ENCODE measurements at places on chromosomes 2 and 18.

GRCh38 chr18:75276818-75277609, 66.4 kb downstream of the TSHZ1 start:
- no peak for DNase-seq

DNA sequence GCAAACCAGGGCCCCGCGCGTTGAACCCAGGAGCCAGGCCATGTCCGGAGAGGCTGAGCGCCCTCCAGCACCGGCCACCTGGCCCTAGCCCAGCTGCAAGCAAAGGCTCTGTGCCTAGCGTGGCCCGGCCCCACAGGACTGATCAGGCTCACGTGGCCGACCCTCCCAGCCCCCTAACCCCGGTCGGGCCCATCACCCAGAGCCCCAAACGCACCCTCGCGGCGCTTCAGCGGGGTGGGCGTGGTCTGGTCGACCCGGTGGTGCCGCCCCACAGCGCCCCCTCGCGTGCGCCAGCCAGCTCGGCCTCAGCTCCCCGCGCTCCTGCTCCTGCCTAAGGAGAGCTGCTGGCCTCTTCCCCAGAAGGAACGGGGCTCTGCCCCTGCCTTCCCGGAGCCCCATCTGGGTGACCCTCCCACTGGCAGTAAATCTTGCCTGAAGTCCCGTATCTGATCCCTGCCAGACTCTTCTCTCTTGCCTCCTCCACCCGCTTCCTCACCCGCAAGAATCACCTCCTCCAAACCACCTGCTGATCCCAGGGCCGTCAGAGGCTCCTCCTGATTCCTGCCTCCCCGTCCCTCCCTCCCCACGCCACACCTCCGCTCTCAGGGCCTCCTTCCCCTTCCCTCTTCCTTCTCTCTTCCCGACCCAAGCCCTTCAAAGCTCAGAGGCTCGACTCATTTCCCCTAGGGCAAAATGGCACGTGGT, 12.3 kb upstream of the TEX51 start:
- peak; percentile 69 for DNase-seq

GRCh38 chr2:174688079-174688478, 76.2 kb downstream of the CHRNA1 start:
- no peak for DNase-seq

GRCh38 chr2:10635430-10635829, 54.3 kb downstream of the NOL10 start:
- DNase-seq: no peak

DNA sequence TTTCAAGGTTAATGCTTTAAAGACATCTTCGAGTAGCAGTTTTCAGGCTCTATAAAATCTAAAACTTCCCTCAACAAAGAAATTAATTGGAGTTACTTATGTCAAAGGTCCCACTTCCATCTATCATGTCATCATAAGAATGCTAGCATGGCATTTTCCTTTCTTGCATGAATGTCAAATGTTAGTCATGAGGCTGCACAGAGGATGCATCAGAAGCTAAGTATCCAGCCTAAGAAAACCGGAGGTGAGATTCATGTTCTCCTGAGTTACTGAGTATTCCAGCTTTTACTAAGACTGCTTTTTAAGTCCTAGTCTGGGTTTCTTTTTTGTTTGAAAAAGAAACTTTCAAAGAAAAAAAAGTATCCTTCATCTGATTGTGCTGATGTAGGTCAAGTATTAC, 130.6 kb upstream of the CDH19 start:
- no peak for DNase-seq

- DNase-seq: no peak
These were observed 1218.9 kb downstream of the DSC3 start for GRCh38 chr18:29823671-29824070.

DNA sequence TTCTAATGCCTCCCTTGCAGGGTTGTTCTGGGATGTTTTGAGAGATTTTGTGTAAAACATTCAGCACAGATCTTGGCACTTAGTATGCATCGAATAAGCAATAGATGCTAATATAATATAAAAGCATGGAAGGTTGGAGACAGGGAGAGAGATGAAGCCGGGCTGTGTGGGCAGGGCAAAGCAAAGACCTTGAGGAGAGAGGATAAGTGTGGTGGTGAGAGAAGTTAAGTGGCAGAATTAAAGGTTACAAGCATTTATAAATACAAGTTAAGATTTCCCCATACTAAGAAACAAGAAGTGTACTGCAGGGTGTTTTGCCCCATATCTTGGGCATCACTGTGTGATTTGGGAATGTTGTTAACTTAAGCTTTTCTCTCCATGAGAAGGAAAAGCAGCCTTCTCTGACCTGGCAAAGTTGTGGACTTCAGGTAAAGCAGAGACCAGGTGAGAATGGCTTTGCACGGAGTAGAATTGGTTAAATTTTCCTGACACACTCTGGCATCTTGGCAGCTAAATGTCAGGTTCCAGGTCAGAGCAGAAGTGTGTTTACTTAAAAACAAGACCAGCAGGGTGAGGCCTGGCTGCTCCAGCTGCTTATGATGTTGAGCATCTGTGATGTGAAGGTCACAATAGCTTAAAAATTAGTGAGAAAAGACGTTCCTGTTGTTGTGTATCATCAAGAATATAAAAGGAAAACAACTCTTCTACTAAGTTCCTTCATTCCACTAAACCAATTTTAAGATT, 288.5 kb upstream of the HNMT start:
- no peak for DNase-seq

GRCh38 chr2:45789317-45789716, 137.8 kb downstream of the PRKCE start:
- no peak for DNase-seq

GRCh38 chr2:217562871-217563480, 439.8 kb downstream of the TNS1 start:
- DNase-seq: no peak

DNA sequence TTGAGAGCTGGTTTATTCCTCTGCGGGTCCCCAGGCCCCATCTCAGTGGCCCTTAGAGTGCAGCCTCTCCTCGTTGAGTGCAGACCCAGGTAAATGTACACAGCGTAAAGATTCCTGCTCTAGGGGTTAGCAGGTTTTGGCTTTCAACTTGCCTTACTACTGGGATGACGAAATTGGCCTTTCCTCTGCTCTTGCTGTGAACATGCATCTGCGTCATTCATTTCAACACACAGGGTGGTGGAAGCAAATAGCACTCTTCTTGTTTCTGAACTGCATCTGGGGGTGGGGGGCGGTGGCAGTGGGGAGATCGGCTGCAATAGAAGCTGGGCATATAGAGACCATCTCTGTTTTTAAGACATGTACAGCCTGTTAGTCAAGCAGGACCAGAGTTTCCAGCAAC, 16.5 kb upstream of the SLC16A14 start:
- DNase-seq: no peak

GRCh38 chr2:30770816-30771576, 36.2 kb downstream of the CAPN13 start:
- DNase-seq: no peak

- no peak for DNase-seq
These were observed 57.9 kb downstream of the NXPH2 start for GRCh38 chr2:138722316-138722715.

- DNase-seq: no peak
These were observed 82.8 kb downstream of the SMAD7 start for GRCh38 chr18:48867978-48868377.

DNA sequence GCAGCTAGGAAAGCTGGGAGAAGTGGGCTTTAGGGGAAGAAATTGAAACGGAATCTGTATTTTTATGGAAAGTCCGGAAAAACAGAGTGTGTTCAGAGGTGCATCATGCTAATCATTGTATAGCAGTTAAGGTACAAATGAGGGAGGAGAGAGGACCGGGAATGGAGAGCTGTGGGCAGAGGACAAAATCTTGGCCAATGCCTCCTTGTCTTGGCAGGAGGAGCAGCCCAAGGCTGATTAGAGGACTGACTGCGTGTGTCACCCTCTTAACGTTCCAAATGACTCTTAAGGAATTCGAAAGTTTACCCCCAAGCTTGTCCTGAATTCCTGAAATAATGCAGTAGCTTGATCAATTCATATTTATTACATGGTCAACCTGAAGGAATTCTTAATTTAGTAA, 81.0 kb downstream of the ZNF236 start:
- no peak for DNase-seq

- DNase-seq: no peak
These were observed 4.8 kb upstream of the ZFP36L2 start for GRCh38 chr2:43230951-43231827.

GRCh38 chr2:227906991-227907390, 35.6 kb downstream of the DAW1 start:
- DNase-seq: no peak

- no peak for DNase-seq
These were observed 30.9 kb downstream of the DSEL start for GRCh38 chr18:67485655-67486054.

DNA sequence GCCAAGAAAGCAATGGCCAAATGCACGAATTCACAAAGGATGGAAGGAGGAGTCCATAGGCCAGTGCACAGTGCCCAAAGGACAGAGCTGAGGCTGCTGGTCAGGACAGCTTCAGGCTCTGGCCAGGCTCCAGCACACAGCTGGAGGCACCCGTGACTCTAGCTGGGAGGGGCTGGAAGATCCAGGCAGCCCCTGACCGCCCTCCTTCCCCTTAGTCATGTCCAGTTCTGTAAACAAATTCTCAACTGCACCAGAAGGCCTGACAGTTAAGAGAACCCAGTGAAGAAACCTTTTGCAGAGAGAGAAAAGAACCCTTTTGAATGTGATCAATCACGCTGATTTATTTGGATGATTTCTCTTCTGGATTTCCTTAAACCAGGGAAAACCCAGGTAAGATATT, 7.7 kb upstream of the YWHAQ start:
- no peak for DNase-seq

- no peak for DNase-seq
These were observed 251.7 kb upstream of the SIX2 start for GRCh38 chr2:45260946-45261345.

DNA sequence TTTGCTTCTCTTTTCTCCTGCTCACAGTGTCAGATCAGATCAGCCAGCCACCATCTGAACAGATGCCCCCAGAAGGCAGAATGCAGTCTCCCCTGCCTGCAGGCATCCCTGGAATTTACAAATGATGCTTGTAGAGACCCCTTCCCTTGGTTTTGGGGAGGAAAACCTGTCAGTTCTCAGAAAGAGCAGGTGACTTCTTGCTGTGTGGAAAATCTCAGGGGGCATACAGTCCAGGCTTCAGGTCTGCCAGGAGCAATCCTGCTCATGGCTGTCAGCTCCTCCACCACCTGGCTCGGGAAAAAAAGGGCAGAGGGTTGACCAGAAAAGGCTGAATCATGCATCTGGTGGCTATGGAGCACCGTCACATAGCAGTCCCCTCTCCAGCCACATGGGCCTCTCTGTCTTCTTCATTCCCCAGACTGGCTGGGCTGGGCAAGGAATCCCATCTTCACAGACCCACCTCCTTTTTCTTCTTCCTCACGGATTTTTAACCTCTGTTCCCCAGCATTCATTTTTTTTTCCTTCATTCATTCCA, 107.0 kb downstream of the KCNF1 start:
- DNase-seq: no peak

DNA sequence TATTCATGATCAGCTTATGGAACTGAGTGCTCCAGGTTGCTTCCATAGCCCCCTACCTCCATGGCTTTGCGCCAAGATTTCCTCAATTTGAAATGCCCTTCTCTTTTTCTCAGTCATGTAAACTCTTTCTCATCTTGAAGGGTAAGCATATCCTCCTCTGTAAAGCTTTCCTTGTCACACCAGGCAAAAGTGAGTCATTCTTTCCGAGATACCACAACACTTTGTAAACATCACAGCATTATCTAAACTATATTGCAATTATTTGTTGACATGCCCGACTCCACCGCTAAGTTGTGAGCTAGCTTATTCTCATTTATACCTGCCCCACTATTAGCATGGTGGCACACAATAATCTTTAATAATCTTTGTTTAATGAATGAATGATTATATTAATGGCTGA, 419.5 kb upstream of the CHST9 start:
- DNase-seq: no peak

- no peak for DNase-seq
These were observed 51.1 kb downstream of the NABP1 start for GRCh38 chr2:191728750-191729624.

Data from progenitor cell of endocrine pancreas (in vitro differentiated cells).